ENCODE measurements at places on chromosomes 4 and X.
A peak's percentile ranks its signal among the peaks of the same experiment; 100 is the strongest.

DNA sequence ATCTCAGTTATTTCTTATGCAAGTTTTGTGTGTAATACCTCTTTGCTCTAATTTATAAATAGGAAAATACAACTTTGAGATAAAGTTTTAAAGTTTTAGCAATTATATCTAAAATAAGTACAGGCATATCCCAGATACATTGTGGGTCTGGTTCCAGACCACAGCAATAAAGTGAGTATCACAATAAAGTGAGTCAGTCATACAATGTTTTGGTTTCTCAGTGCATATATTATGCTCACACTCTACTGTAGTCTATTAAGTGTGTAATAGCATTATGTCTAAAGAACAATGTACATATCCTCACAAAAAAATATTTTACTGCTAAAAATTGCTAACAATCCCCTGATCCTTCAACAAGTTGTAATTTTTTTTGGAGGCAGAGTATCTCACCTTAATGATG, 49.2 kb downstream of the ANAPC10 start:
- DNase-seq: no peak

GRCh38 chr4:115113506-115114106, at the start of gene NDST4:
Gene NDST4 (minus strand): TSS chr4:115113620. CDS start chr4:115077036, 36,584 bp downstream.
- no peak for DNase-seq

- no peak for DNase-seq
Observed at GRCh38 chr4:186021461-186022167, 47.3 kb upstream of the TLR3 start.

DNA sequence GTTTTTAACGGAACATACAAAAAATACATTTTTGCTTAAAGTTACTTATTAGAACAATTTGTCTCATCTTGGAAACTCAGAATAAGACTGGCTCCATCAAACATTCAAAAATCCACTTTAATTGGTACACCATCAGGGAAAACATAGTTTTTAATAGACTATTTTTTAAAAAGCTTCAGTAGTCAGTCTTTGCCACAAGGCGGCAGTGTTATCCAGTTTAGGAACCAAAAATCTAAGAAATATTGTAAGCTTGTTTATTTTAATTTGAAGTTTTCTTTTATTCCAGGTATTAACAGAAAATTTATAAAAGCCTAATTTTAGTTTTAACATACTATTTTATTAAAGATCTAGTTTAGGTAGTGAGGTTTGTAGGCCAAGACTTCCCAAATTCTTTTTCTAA, 107.7 kb downstream of the APOOL start:
- DNase-seq: no peak

DNA sequence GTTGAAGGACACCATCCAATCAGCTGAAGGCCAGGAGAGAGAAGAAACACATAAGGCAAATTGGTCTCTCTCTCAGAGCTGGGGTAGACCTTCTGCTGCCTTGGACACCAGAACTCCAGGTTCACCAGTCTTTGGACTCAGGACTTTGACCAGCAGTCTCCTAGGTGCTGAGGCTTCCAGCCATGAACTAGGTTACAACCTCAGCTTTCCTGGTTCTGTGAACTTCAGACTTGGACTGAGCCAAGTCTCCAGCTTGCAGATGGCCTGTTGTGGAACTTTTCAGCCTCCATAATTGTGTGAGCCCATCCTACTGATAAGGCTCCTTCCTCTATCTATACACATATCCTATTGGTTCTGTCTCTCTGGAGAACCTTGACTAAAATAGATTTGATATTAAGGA, 20.6 kb upstream of the BBS12 start:
- DNase-seq: no peak

- no peak for DNase-seq
Observed at GRCh38 chrX:70998411-70999027, 67.6 kb upstream of the SLC7A3 start.

DNA sequence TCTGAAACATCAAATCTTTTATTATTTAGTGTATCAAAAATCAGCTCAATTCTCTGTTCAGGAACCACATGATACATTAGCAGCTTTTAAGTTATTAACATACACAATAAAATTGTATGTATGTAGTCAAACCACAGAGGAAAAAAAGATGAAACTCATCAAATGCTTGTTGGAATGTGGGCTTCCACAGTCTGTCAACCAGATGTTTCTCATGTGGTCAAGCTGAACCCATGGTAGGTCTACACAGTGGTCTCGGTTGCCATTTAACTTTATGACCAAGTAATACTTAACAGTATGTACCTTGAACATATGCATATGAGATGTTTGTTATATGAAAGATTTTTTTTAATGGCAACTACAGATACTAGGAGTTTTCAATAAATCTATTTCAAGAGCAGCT, 427.8 kb downstream of the IL15 start:
- no peak for DNase-seq

GRCh38 chrX:56793112-56793430, 64.0 kb downstream of the NBDY start:
- no peak for DNase-seq

- DNase-seq: no peak
Observed at GRCh38 chr4:76488455-76488854, 53.4 kb downstream of the SHROOM3 start.

DNA sequence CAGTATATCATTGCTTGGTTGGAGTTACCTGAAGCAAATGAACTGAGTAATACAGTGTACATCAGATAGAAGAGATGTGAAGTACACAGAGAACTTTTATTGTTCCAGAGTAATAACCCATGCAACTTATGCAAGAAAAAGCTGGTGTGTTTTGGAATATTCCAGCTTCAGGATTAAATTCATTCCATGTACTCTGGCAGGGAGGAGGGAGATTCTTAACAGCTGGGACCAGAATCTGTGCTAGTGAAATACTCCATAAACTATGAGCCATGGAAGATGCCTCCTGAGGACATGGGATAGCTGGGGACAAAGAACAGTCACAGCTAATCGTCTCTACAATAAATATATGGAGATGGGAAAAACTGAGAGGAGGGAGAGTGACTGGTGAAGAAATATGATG, 101.6 kb upstream of the OTUD4 start:
- DNase-seq: no peak

DNA sequence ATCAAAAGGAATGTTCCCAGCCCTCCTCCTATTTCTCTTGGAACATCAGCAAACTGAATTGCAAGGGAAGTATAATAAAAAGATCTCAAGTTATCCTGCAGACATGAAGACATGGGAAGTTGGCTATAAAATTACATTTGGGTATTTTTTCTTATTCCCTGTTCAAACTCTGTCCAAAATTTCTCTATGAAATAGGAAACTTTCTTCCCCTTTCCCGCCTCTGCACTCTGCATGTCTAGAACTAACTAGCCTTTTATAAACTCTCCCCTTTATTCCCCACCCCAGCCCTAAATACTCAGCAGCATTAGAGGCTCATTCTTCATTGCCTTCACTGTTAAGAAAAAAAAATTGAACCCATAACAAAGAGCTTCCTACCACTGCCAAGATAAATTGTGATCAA, 126.7 kb upstream of the EDNRA start:
- DNase-seq: no peak

DNA sequence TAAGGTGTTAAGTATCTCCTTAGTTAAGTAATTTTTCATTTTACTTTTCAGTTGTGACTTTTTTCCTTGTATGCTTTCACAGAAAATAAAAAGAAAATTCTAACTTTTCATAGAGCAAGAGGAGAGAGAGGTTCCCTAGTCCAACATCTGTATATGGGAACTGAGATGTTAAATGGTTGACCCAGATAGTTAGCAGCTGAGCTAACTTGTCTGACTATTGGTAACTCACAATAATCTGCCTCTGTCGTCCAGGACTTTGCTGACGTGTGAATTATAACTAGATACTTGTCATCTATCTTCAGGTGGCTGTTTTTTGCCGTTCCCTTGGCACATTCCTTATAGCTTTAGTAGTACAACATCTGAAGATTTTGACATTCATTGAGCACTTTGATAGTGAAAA, 29.9 kb downstream of the TBC1D19 start:
- no peak for DNase-seq

DNA sequence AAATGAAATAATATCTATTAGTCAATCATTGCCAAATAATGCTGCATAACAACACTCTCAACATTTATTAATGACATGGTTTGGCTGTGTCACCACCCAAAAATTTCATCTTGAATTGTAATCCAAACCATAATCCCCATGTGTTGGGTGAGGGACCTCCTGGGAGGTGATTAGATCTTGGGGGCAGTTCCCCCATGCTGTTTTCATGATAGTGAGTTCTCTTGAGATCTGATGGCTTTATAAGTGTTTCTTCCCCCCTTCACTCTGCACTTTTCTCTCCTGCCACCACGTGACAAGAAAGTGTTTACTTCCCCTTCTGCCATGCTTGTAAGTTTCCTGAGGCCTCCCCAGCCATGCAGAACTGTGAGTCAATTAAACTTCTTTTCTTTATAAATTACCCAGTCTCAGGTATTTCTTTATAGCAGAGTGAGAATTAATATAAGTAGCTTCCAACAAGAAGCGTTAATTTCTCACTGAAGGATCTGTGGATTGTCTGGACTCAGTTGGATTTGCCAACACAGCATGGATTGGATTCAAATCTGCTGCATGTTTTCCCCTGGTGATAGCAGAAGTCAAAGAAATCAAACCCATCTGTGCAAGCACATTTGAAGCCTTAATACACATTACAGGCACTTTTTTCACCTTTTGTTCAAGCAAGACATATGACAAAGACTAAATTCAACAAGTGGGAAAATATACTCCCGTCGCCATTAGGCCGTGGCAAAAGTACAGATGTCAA, 216.6 kb downstream of the PDGFC start:
- DNase-seq: no peak

DNA sequence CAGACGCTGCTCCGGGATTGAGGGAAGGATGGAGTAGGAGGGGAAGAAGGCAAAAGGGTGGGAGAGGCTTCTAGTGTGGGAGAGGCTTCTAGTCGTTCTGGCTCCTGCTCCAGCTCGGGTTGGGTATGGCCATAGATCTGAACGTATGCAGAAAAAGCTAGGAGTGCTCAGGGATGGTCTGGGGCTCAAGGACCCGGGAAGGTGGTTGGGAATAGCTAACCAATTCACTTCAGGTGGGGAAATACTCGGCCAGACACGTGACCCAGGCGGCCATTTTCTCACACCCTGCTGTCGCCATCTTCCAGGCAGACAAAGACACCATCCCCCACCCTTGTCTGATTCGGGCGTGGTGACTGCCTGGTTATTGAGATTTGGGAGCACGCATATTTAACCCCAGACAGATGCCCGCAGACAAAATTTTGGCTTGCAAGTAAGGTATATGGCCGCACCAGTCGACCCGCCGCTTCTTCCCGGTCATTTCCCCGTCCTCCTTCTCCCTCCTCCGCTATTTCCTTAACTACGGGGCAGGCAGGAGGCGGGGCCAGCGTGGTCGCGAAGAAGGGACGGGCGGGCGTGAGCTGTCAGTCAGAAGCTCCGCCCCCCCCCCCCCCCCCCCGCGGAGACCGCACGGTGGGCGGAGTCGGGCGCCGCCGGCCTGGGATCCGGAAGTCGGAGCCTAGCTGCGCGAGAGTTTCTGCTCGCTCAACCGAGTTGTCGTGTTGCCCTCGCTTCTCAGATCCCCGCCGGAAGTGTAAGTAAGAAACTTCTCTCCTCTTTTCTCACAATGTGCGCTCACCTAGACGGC, at the start of gene GNL3L:
Gene GNL3L (plus strand): TSS at position 668 of the 805 bp plus-strand sequence. CDS start 2,348 bp downstream, outside the sequence.
- peak; percentile 67 for DNase-seq

GRCh38 chrX:75086731-75087195, 69.3 kb downstream of the ABCB7 start:
- DNase-seq: peak; percentile 55

GRCh38 chr4:146450524-146450923, 71.2 kb downstream of the SLC10A7 start:
- DNase-seq: no peak

GRCh38 chr4:145132511-145133098, 34.5 kb downstream of the ABCE1 start:
- DNase-seq: peak; percentile 21

GRCh38 chr4:124640022-124640730, 72.4 kb downstream of the ANKRD50 start:
- DNase-seq: no peak

- no peak for DNase-seq
Observed at GRCh38 chr4:114673306-114673705, 74.7 kb downstream of the UGT8 start.

- no peak for DNase-seq
Observed at GRCh38 chrX:17560385-17560784, 176.9 kb upstream of the SCML1 start.

- no peak for DNase-seq
Observed at GRCh38 chrX:17438221-17438620, 63.2 kb downstream of the NHS start.

DNA sequence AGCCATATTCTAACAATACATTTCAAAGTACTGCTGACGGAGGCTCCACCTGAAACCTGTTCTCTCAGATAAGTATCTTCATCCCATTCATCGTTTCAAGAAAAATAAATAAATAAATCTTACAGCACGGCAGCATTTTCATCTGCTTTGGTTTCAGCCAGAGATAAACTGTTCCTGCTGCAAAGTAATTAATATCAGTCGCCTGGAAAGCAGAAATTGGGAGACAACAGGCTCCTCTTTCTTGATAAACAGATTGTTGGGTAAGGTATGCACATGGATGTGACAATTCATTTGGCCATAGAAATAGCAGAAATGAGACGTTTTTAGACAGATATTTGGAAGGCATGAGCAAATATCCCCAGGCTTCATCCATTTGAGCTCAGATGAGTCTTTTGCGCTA, 110.4 kb downstream of the PPARGC1A start:
- DNase-seq: no peak

DNA sequence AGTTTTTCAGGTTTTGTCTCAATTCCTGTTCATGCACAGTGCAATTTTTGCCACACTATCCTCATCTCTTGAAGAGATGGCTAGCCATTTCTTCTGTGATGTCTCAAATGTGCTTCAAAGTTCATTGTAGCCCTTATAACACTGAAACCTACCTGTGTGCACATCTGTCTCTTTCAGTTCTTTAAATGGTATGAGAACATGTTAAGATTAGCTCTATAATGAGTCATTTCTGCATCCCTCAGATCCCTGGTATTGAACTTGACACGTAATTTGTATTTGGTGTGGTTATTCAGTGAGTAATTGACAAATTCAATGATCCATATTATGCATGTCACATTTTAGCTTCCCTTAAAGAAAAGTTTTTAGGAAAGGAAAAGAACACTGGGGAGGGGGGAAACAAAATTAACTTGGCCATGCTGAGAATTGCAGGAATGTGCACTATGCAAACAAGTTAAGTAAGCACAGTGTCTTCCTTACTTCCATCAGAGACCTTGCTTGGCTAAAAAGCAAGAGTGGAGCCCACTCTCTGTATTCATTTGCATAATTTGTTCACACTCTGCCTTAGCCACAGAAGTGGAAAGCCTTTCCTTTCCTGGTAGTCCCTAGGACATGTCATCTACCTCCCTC, 659.8 kb upstream of the MAGEB2 start:
- no peak for DNase-seq

- DNase-seq: no peak
Observed at GRCh38 chr4:71697031-71697430, 86.8 kb downstream of the GC start.

Measured in GF-D8 (cell line).